ENCODE measurements at places on chromosomes 3 and 15.

- no peak for DNase-seq
Measured at GRCh38 chr3:49279376-49279775, 2.3 kb upstream of the C3orf62 start.

DNA sequence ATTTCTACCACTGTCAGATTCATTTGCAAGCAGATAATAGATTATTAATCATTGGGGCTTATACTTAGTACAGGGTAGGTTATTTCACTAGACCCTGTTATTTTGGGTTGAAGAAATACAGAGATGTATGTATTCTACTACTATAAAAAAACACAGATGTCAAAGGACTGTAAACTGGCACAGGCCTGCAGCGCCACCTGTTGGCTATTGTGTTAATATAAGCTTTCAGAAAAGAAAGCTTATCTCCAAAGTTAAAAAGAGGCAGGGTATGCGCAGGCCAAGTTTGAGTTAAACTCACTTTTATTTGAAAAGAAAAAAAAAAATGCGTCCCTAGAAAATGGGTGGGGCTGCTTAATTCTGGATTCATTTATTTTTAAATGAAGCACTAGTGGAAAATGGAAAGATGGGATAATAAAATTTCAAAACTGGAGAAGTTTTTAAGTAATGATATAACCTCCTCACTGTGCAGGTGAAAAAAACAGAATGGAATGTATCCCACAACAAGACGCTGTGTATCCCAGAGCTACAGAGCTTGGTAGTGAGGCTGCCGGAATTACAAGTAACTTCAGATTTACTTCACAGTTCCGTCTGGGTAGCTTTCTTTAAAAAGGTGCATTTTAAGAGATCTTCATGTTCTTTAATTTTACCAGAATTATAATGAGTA is 407.2 kb upstream of the TGFBR2 start:
- DNase-seq, result peak; percentile 81

GRCh38 chr3:106247902-106248684 is 379.3 kb upstream of the CBLB start:
- no peak for DNase-seq

GRCh38 chr3:42012383-42012934 is 50.6 kb upstream of the ULK4 start:
- DNase-seq, result no peak

DNA sequence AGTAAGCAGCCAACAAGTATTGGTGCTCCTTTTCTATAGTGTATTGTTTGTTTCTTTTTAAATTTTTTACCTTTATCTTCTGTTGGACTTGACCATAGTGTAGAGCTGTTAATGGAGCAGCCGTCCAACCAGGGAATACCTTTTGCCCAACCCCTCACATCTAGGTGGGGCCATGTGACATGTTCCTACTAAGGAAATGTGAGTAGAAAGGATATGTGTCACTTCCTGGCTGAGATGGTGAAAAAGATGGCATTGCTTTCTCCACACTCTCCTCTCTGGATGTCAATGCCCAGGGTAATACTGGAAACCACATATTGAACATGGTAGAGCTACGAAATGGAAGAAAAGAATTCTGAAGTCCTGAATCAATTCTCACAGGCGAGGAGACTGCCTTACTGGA is 218.8 kb downstream of the TBL1XR1 start:
- no peak for DNase-seq

DNA sequence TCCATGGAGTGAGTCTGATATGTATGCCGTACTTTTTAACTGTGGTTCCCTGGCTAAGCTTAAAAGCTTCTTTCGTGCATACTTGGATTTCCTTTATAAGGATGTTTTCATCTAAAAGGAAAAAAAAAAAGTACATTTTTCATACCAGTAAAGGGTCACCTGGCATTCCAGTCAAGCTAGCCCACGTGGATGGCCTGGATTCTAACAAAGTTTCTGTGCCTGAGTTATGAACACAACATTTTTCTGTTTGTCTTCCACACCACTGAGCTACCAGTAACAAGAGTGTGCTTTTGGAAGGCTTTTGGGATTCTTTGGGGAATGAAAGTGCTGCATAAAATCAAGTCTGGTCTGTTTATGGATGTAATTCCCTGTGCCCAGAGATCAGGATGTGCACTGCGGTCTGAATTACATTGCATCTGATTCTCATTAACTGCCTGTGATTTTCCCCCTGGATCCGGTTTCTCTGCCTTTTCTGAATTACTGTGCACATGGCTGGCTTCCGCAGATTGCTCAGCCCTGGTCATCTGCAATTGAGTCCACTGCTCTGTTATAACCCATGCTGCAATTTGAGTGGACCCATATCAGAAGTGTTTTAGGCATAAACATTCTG is 38.2 kb upstream of the MAGI1 start:
- DNase-seq, result no peak

GRCh38 chr3:145727476-145727875 is 433.5 kb downstream of the PLOD2 start:
- no peak for DNase-seq

DNA sequence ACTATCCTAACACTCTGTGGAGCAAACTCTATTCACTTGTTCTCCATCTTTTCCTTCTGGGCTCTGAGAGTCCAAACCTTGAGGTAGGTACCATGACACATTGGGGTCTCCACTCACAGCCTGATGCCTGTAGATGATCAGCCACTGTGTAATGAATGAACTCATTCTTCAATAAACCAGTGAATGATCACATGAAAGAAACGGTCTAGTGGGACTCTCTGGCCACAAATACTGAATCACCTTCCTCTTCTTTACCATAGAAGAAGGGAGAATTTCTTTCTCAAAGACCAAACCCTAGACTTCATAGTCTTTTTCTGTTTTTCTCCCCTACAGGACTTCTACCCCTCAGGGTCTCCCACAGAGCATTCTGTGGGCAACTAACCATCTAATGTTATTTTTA is 20.5 kb upstream of the ABHD2 start:
- DNase-seq, result no peak

- DNase-seq, result no peak
Measured at GRCh38 chr3:168091941-168092340, 3.8 kb downstream of the GOLIM4 start.

GRCh38 chr3:53613125-53613524 is 118.7 kb downstream of the CACNA1D start:
- no peak for DNase-seq

GRCh38 chr3:157369727-157370421 is 66.8 kb upstream of the PTX3 start:
- no peak for DNase-seq

DNA sequence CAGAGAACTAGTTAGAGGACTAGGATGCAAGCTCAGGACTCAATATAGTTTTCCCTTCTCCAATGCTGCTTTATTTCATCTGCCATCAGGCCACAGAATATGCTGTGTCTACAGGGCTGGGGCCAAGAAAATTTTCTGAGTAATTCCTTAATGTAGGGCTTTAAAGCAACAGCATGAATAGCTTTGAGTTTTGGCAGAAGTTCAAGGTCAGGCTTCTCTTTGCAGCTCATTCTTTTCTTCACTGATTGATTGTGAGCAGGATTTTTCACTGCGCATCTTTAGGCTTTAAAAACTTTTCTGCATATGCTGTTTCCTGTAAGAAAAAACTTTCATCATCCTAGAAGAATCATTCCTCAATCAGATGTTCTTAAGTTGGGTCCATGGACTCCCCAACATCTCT is 4.6 kb downstream of the TMEM108 start:
- DNase-seq, result no peak

GRCh38 chr3:12957824-12958792 is 115.1 kb downstream of the IQSEC1 start:
- DNase-seq, result no peak

DNA sequence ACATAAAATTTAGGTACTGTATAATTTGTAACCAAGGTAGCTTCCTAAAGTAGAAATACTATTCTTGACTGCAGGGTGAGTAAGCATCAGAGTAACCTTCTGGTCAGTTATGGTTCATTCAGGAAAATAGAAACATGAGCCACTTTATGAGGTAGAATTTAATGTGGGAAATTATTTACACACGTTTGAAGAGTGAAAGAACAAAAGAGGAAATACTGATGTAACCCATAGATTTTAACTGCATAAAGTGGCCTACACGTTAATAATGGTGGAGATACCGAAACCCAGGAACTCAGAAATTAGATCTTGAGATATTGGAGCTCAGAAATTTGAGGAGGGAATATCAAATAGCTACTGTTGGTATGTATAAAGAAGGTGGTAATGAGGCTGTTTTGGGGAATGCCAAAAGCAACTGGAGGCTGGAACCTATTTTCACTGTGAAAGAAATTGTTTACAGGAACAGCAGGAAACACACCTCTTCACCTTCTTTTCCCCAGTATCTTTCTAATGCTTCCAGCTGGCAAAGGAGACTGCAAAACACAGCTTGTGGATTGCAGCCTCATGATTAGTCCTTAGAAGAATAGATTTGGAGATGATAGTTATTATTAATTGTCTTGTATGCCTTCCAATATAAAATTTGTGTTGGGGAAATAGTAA is 216.1 kb downstream of the DOCK3 start:
- DNase-seq, result no peak

GRCh38 chr3:137035631-137036030 is 77.8 kb downstream of the IL20RB start:
- DNase-seq, result no peak

GRCh38 chr3:174531262-174531982 is 327.7 kb upstream of the NAALADL2 start:
- DNase-seq, result no peak

DNA sequence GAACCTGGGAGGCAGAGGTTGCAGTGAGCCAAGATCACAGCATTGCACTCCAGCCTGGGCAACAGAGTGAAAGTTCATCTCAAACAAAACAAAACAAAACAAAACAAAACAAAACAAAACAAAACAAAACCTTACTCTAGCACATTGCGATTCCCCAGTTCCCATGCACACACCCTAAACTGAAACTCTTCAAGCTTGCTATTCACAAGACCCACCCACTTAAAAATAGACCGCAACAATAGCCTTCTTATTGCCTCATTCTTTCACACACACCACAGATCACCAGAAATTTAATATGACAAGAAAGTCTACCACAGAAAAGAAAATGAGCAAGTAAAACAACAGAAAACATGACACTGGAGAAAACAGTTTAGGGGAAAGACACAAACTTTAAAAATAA is 598.4 kb downstream of the FHIT start:
- DNase-seq, result no peak

GRCh38 chr3:41681479-41681878 is 280.4 kb downstream of the ULK4 start:
- DNase-seq, result no peak
